ENCODE measurements at places on chromosomes 3 and 15. TPM values are rescaled to one million over a fixed set of nuclear protein-coding genes. Genes with fewer than 3 reads are reported as not detected.

Gene THBS1
- 41.4 TPM for total RNA-seq

Gene GABRB3
- total RNA-seq, result 2.3 TPM

Gene RTP1
- not detected for total RNA-seq

Gene GOLGA8O
- total RNA-seq, result not detected

Gene TMEM44
- total RNA-seq, result 4.7 TPM

Gene PLA2G4E
- total RNA-seq, result 9.7 TPM

Gene NANOGP8
- 0.95 TPM for total RNA-seq

Gene CD200
- total RNA-seq, result 1.2 TPM

Gene NAA80
- 6.0 TPM for total RNA-seq

Gene ACKR2
- 6.5 TPM for total RNA-seq

Gene UNC13C
- total RNA-seq, result not detected

Gene FBXO40
- total RNA-seq, result not detected

Gene TMEM212
- total RNA-seq, result not detected

Gene MKRN3
- 2.2 TPM for total RNA-seq

Gene SH2D7
- total RNA-seq, result not detected

All from esophagus squamous epithelium (tissue), 5 donors.